ENCODE measurements at places on chromosomes 11 and 22.

GRCh38 chr11:95231881-95232605 lies 1.0 kb upstream of the SESN3 start:
- DNase-seq, result peak; percentile 75

GRCh38 chr11:118438314-118438931 lies 2.1 kb downstream of the KMT2A start:
- DNase-seq, result peak; percentile 58

DNA sequence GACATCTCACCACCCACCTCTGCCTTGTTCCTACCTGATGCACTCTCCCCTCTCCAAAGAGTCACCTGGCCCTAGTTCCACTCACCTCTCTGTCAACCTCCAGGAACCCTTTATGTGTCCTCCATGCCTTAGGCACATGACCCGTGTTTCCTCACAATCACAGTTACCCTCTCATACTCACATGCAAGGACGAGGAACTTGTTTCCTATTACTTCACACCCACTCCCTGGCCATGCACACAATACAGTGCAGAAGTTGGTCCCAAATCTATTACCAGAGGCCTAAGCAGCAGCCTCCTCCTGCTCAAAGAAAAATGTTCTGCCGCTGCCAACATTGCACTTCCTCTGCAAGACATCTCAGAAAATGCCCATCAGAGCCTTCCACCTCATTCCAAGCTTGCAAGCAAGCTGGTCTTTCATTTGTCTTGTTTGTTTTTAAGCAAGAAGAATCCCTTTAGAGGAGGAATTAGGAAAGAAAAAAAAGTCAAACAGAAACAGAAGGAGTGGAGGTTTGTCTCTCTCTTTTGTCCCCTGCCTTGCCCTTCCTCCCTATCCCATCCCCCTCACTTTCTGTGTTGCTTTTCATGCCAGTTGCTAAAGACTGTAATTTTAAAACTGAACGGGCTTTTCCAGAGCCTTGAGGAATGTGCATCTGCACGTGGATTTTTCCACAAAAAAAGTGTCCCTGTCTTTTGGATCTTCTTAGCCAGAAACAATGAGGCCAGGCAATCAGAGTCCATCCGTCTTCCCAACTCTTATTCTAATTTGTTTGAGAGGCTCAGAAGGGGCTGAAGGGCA lies 63.4 kb downstream of the KCNJ1 start:
- DNase-seq, result no peak

- DNase-seq, result no peak
These were observed 17.6 kb upstream of the PRSS23 start for GRCh38 chr11:86782742-86783141.

GRCh38 chr11:88297421-88297820 lies 40.1 kb downstream of the CTSC start:
- no peak for DNase-seq

GRCh38 chr11:65290448-65291165 lies 24.1 kb upstream of the CDC42EP2 start:
- no peak for DNase-seq

DNA sequence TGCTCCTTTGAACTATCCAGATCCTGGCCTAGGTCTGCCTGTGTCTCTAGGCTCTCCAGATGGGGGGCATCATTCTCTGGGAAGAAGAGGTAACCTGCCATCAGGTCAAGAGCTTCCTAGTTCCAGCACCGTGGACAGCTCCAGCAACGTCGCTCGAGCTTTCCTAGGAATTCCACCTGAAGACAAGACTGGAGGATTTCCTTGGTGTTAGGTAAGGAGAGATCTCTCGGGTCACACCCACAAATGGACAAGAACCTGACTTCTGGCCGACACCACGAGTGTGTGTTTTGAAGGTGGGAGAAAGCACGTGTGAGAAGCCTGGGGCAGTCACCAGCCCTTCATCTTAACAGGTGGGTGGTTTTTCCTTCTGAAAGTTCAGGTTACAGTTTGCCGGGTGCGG lies 1.2 kb downstream of the PRG3 start:
- no peak for DNase-seq

DNA sequence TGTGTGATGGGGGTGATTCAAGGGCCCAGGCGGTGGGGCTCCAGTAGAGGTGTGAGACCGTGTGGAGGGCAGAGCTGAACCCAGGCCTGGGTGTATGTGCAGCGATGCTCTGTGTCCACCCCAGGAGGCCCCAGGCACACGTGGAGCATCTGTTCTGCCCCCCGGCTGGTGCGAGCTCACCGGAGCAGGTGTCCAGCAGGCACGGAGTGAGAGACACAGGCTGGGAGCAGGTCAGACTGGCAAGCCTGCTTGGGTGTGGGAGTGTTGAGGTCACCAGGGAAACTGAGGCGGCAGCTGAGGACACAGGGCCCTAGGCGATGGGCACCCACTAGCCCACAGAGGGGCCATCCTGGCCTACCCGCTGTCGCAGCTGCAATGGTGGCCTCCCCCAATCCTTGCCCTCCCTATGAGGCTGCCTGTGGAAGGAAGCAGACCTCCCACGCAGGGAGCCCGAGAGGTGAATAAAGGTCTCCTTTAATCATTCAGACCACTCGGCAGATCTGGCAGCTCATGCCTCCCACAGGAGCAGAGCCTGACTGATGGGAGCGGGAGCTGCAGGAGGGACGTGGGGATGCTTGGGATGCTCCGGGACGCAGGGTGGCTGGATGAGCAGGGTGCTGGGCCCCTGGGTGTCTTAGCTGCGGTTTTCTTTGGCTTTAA lies 1165.1 kb downstream of the BRD1 start:
- DNase-seq, result no peak

GRCh38 chr11:7632211-7632610 lies 41.1 kb downstream of the CYB5R2 start:
- no peak for DNase-seq

GRCh38 chr11:72144807-72145565 lies 9.5 kb downstream of the FOLR3 start:
- no peak for DNase-seq

DNA sequence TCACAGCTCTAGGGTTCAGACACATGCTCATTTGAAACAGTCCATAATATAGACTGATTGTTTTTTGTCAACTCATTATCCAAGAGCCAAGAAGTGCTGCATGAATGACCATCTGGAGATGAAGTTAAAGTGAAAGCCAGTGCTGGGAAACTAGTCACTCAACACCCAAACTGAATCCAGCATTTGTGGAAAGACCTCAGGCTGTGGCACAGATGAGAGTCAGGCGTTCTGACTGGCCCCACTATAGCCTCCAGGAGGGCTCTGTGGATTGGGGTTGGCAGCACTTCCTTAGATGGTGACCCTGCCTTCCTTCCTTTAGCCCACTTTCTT lies 2.1 kb downstream of the FEZ1 start:
- no peak for DNase-seq

DNA sequence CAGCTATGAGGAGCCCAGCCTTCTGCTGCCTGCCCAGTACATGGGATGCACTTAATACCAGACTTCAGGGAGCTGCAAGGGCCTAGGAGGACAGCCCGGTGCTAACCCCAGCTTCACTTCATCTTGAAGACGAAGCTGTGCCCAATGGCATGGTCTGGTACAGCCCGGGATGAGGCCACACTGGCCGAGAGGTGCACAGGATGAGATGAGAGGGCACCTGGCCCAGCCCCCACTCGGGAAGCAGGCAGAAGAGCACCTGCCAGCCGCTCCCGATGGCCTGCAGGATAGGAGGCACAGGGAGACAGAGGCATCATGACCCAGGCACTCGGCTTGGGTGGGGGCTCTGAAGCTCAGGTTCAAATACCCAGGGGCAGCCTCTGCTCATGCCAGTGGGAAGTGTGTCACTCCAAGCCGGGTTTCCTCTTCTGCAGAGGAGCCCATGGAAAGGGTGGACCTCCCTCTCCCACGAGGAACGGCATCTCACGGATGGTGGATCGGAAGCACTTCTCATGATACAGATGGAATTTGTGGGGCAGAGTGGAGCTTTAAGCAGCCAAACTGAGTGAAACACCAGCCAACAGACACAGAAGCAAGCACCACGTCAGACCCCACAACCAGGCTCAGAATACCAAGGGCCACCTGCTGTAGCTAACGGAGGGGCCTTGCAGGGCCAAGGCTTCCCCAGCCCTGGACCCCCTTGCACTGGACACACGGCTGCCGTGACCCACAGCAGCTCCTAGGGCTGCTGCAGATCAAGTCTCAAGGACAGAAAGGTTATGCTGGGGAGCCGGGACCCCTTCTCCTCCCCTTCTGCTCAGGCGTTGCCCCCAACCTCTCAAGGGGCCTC lies 875.2 kb downstream of the BRD1 start:
- peak; percentile 14 for DNase-seq

GRCh38 chr11:121451986-121452608 lies at the start of gene SORL1:
Gene SORL1 (plus strand): TSS chr11:121452314. CDS start chr11:121452332, 18 bp downstream.
- peak; percentile 80 for DNase-seq

DNA sequence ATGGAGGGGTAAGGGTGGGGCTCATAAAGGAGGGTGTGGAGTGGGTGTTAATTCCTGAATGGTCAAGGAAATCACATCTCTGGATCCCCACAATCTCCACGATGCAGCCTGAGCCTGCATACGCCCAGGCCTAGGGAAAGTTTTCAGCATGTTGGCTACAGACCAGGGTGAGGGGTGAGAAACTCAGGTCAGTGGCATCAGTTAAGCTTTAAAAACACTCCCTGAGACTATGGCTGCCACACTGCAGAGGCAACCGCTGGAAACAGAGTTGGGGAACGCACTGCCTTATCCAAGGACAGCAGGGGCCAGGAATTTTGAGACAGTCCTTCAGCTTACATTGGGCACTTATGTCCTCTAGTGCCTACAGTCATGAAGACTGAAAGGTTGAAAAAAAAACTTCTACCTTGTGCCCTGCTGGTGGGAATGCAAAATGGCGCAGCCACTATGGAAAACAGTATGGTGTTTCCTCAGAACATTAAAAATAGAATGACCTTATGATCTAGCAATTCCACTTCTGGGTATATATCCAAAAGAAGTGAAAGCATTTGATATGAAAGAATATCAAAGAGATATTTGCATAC lies 19.7 kb downstream of the DKK3 start:
- DNase-seq, result no peak

DNA sequence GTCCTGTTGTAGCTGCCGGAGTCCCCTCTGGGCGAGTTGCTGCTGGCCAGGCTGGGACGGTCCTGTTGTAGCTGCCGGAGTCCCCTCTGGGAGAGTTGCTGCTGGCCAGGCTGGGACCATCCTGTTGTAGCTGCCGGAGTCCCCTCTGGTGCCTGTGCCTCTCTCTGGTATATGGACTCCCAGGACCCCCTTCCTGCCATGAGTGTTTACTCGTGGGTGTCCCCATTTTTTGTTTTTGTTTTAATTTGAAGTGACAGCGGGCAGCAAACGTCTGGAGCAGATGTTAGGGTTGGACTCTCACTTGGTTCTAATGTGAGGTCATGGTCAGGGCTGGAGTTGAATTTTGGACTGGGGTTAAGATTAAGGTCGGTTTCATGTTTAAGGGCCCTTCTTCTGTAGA lies 14.2 kb downstream of the SHANK3 start:
- peak; percentile 9 for DNase-seq

DNA sequence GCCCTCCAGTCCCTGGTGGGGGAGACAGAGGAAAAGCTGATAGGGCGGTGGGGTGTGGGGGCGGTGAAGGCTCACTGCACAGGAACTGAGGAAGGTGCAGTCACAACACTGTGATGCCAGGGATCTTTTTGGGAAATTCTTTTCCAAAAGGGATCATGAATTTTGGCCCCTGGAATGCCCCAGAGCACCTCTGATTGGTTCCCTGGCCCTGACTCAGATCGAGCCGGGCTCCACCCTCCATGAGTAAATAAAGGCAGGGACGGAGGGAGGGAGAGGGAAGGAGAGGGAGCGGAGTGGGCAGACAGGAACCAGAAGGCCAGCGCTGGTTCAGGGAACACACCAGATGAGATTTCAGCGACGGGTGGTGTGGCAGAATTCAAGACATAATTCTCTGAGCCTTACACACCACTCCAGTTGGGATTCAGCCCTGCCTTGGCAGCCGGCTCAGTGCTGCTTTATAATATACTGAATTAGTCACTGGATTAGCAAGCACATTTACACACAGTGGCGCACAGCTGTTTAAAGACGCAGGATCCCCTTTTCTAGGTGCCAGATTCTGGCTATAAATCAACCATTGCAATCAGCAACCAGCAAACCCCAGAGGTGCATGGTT lies 80.3 kb downstream of the ETS1 start:
- DNase-seq, result no peak

- no peak for DNase-seq
These were observed 12.2 kb upstream of the RPS3 start for GRCh38 chr11:75386942-75387630.

- peak; percentile 58 for DNase-seq
These were observed 21.5 kb downstream of the PICALM start for GRCh38 chr11:86047275-86047991.

DNA sequence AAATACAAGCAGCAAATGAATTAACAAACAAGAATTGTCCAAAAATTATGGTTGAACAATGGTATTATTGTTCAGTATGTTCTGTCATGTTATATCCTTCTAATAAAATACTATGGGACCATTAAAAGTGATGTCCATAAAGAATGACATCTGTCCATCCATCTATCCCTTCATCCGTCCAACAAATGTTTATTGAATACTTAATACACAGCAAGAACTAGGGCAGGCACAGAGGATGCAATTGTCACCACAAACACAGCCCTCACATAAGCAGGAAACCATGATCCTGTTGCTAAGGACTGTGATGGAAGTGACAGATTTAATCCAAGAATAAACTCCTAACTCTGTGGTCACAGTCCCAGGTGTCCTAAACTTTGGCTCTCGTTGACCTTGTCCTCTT lies 20.7 kb upstream of the B3GAT1 start:
- no peak for DNase-seq

DNA sequence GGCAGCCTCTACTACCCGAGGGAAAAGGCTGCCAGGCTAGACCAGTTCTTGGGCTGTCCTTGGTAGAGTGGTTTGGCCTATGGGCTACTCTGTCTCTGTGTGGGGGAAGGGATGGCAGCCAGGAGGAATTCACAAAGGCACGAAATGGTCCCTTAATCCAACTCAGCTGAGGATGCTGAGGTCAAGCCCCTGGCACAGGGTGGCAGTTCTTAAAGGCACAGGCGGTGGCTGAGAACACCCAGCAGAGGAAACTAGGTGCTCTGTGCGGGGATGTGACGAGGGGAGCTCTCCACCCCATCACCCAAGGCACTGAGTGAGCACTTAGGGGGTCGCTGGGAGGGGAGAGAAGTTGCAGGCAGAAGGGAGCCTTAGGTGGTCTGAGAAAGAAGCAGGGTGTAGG lies at the start of gene MFRP:
MFRP (minus strand) TSS at position 101 of the 400 bp plus-strand sequence. CDS start 192 bp downstream, outside the sequence.
- DNase-seq, result no peak

GRCh38 chr22:38462960-38463784 lies 4.7 kb upstream of the KDELR3 start:
- DNase-seq, result no peak

GRCh38 chr11:29641201-29641600 lies 375.6 kb downstream of the KCNA4 start:
- no peak for DNase-seq

DNA sequence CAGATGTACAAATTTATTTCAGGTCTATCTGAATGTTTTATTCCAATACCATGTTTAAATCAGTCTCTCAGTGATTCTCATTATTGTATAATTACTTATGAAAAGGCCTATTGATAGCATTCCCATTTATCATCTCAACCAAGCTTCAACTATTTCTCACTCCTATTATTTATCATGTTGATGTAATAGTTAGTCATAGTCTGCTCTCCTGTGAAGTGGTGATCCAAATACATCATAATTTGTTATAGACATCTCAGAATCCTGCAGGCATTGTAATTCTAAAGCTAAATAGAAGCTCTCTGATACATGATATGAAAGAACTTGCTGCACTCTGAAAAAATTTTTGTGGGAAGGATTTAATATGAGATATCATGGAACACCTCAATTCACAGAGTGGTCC lies 21.8 kb upstream of the OR8G1 start:
- no peak for DNase-seq
